ENCODE measurements at places on chromosomes 1 and 21.

DNA sequence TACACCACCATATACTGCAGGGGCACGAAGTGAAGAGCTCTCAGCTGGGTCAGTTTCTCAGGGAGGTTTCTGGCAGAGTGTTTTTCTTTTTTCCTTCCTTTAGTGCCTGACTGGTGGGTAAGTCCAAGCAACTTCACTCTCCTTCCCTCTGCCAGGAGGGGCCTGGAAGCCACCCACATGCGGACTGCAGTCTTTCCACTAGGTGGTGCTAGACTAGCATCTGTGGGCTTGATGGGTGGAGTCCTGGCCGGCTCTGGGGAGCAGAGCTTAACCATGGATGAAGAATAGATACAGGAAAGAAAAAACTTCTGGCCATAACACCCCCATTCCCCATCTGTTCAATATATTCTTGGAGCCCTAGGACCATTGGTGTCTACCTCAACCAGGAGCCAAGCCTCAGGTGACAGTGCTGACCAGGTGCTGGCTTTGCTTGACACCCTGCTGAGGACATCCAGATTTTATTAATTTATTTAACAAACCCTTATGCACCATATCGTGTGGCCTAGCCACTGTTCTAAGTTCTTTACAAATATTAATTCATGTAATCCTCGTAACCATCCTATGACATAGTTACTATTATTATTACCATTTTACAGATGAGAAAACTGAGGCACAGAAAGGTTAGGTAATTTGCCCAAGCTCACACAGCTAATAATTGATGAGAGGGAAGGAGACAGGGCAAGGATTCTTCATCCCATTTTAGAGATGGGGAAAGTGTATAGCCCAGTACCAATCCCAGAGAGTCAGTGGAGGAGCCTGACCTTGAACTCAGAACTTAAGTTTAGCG is 126.7 kb upstream of the CSF3R start:
- no peak for DNase-seq

- DNase-seq = no peak
Observed at GRCh38 chr1:207172321-207172720, 68.3 kb downstream of the C4BPA start.

GRCh38 chr21:43893536-43894205 is 28.6 kb downstream of the AGPAT3 start:
- DNase-seq = no peak

DNA sequence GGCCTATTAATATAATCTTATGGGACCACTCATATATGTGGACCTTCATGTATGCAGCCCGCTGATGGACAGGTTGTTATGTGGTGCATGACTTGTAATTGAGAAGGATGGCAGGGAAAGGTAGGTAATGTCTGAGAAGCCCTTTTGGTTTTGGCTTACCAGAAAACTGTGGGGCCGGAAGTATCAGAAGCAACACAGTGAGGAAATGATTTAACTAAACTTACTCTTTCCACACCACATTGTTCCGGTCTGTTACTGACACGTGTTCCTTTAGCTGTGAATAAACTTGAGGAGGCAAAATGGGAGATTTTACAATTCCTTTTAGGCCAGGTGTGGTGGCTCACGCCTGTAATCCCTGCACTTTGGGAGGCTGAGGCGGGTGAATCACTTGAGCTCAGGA is 32.4 kb downstream of the KIF1B start:
- DNase-seq = no peak

- DNase-seq = no peak
Observed at GRCh38 chr1:176579087-176579486, 116.1 kb downstream of the PAPPA2 start.

GRCh38 chr1:215523128-215523861 is 43.8 kb upstream of the KCTD3 start:
- no peak for DNase-seq

DNA sequence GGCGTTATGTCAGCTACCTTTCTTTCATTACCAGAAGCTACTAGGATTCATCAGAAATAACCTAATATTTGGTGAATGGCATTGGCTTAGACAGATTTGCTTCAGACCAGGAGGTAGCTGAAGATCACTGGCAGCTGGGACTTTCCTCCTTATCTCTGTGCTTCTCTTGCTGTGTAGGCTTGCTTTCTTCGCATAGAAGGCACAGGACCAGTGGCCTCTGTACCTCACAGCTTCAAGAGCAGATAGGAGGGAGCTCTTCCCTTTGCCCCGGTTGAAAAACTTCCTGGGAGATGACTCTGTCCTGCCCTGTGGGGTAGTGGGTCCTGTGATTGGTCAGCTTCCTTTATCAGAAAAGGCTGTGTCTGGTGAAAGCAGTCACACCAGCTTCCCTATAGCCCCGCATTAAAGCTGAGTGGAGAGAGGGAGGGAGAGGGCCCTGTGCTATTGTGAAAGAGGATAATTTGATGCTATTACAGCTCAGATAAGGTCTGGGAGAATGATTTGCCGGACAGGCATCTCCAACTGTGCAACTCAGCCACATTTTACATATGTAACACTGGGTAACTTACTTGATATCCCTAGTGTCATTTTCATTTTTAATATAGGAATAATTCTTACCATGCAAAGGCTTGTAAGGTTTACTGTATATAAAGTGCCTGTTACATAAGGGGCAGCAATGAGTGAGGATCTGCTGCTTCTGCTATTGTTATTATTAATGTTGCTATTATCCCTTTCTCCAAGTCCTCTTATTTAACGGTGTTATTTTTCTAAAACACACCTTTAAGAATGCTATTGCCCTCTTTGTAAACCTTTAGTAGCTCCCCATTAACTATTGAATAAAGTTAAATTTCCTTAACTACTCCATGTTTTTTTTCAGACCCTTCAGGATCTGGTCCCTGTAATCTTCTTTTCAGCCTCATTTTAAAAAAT is 31.6 kb downstream of the OSBPL9 start:
- DNase-seq = no peak

DNA sequence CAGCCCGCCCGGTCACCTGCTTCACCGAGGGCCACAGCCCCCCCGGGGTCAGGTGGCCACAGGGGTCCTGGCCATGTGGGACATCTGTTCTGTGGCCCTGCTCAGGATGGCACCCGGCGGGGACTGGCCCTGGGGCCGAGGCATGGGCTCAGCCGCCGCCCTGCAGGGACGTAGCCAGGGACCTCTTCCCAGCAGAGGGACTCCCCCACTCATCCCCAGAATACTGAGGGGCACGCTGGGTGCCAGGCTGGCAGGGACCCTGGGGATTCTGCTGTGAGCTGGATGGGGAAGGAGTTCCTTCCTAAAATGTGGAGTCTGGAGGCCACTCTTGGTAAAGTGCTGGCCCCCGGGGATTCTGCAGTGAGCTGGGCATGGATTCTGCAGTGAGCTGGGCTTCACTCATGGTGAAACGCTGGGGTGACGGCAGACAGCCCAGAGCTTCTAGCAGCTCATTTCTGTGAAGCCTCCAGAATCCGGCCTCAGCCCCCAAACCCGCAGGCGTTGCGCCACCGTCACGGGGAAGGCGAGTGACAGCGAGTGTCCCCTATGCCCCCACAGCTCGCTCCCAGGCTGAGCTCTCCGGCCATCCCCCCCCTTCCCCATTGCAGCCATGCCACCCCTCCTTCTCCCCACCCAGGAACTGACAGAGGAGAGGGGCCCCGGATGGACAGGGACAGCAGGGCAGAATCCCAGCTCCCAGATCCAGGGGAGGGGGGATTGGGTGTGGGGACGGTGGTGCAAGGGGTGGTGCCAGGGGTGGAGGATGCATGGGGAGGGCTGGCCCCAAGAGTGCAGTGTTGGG is 1.4 kb downstream of the ITGB2 start:
- DNase-seq = no peak

GRCh38 chr21:34845521-34846451 is 177.0 kb downstream of the CLIC6 start:
- DNase-seq = no peak

DNA sequence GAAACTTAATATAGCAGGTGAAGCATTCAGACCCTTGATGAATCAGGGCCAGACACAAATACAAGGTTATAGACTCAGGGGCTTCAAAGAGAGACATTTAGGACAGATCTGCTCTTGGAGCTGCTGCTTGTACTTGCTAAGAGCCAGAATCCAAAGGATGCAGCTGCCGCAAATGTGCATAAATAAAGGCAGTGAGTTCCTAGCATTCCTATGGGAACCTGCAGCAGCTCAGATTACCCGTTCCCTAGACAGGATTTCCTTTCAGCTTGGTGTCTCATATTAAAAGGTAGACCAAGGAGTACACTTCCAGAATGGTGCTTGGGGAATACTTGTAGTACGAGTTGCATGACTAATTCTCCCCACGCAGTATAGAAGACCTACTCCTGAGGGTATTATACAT is 9.7 kb upstream of the LRRC53 start:
- DNase-seq = no peak

DNA sequence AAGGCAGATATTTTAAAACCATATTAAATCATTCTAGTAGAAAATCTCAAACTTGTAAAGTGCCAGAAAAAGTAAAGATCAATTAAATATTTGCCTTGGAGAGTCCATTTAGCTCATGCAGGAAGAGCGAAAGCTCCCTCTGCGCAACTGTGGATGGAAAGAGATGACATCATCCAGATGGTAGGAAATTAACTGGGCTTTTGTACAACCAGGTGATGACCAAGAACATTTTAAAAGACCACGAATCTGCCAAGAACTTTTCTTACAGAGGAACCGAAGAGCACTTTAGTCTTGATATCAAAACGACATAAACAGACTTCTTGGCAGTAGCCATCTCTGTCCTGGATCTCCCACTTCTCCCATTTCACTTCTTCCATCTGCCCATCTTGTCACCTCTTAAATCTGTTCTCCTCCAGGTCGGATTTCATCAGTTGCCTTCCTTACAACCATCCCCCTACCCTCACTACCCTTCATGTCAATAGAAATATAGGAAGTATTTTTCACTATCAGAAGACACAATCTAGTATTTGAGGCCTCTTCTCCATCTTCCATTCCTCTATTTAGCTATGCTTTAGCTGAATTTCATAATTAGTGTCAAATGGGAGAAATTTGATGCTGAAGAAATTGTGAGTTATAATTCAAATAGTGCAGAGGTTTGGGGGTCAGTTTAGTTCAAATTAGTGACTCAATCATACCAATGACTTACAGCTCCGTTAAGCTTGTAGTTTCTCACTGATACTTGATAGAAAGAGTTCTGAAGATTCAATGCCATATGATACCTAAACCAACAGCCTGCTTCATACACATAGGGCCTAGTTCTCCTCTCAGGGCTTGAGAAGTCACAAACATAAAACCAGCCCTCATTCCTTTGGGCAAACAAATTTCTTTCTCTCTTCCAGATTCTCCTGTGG is 22.0 kb upstream of the DNASE2B start:
- DNase-seq = no peak

DNA sequence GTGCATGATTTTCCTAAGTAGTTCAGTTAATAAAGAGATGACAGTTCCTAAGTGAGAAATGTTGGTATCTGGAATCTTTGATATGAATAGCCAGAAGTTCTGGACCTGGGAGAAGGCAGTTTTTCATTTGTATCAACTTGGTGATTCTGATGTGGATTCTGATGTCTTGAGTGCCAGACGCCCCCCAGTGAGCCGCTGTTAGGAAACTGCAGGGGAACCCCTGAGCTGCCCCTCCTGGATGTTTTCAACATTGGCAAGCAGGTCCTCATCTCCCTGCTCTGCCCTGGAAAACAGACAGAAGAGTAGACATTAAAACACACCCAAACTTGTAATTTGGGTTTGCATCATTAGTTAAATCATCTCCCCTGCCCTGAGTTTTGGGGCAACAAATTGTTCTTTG is 7.4 kb downstream of the ETS2 start:
- no peak for DNase-seq

- DNase-seq = no peak
Observed at GRCh38 chr1:105072850-105073249, 1323.2 kb downstream of the AMY1C start.

GRCh38 chr1:44222397-44223186 is 9.3 kb downstream of the DMAP1 start:
- no peak for DNase-seq

GRCh38 chr1:228340686-228341449 is 65.8 kb downstream of the TRIM11 start:
- no peak for DNase-seq

DNA sequence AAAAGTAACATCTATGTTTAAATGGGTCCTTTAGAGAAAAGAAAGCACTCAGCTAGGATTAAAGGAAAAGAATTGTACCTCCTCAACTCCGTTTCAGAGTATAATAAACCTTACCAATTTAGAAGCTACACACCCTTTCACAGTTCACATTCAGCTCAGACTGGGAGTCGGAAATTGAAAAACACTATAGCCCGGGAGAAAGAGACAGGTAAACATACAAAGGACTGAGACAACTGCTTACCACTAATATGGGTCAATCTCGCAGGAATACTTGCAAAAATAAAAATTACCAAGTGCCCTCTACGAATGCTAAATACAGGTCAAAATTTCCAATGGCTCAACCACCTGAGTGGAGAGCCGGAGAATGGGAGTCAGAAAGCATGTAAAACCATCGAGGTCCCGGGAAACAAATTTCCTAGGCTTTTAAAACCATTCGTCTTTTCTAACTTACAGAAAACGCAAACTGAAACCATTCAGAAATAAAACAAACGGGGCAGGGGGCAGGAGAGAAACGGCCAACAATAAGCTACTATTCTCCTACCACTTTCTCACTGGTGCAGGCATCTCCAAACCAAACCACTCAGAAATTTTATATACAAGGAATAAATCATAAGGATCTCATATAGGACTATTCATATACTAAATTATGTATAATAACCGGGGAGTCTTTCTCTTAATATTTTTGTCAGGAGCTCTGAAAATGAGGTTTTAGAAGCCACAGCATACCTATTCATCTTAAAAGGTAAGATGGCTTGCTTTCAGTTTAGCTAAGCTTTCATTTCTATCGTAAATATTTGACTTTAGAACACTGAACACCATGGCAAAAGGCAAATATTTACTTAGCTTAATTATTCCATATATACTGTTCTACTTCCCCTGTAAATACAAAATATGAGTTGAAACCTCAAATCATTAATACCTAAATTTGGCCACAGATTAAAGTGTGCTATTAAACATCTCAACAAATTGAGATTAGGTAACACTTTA is 136.5 kb downstream of the RERE start:
- DNase-seq = no peak

DNA sequence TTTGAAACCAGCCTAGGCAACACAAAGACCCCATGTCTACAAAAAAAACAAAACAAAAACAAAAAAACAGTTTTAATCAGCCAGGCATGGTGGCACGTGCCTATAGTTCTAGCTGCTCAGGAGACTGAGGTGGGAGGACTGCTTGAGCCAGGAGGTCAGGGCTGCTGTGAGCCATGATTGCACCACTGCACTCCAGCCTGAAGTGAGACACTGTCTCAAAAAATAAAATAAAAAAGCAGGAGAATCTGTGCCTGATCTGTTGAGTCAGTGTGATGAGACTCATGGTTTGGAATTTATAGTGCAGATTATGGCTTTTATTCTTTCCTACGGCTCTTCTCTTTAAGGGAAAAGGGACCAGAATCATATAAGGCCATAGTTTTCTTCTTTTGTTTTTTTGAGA is 16.5 kb downstream of the TRIT1 start:
- no peak for DNase-seq

GRCh38 chr1:45146833-45147232 is 59.6 kb downstream of the ZSWIM5 start:
- DNase-seq = no peak

- no peak for DNase-seq
Observed at GRCh38 chr1:36948147-36948546, 86.2 kb downstream of the GRIK3 start.
